ENCODE measurements at places on chromosomes 6 and 20.

GRCh38 chr20:53580376-53581111, 13.1 kb downstream of the ZNF217 start:
- DNase-seq = no peak

- no peak for DNase-seq
Measured at GRCh38 chr6:47478233-47479139, 897 bp downstream of the CD2AP start.

DNA sequence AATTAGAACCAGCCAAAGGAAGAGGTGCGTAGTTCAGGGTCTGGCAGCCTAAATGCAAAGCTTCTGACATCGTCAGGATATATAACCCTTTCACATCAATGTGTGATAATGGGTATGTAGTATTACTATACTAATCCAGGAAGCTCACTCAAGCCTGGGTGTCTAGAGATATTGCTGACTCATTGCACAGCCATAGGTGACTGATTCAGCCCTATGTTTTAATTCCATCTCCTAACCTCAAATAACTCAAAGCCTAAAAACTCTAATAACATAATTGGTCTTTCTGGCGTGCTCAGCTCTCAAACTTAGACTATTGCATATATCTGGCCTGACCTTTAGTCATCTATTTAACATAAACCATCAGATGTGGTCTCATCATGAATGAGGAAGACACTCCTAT, 658.4 kb downstream of the TBC1D32 start:
- no peak for DNase-seq

DNA sequence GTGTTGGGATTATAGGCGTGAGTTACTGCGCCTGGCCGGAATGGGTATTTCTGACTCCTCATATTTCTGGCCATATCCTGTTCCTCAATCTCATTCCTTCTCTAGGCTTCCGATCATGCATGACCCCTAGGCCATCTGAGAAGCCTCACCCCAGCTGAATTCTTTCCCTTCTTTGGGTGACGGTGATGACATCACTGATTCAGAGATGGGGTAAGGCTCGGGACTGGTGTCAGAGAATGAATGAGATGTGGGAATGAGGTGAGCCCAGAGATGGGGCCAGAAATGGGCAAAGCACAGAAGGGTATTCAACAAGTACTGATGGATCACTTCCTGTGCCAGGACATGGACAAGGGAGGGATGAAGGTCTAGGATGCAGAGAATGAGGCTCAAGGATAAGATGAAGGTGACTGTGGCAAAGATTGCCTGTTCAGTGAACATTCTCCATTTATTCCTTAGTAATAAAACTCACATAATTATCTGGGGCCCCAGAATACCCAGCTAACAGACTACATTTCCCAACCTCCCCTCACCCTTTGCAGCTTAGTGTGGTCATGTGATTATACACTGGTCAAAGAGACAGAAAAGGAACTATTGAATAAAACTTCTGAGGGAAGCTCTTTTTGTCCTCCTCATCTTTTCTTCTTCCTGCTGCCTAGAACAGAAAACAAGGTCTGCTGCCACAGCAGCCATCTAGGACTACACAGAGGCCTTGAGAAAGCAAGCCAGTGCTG, 39.6 kb downstream of the KIAA0319 start:
- DNase-seq = no peak

GRCh38 chr6:26561533-26562466, 23.6 kb downstream of the HMGN4 start:
- DNase-seq = no peak

- no peak for DNase-seq
Measured at GRCh38 chr6:97963193-97963592, 680.2 kb upstream of the MMS22L start.

GRCh38 chr20:24766143-24766527, 182.9 kb upstream of the CST7 start:
- no peak for DNase-seq
